Anterior cingulate cortex (tissue), 58 donors: ENCODE measurements at places on chromosomes 6 and 20.

DNA sequence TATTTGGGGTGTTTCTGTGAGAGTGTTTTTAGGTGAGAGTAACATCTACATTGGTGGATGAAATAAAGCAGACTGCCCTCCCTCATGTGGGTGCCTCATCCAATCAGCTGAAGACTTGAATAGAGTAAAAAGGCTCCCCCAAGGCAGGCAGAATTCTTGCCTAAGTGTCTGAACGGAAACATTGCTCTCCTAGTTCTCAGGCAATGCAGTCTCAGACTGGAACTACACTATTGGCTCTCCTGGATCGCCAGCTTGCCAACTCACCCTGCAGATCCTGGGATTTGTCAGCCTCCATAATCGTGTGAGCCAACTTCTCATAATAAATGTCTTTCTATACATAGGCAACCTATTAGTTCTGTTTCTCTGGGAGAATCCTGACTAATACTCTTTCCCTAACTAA is 5.5 kb upstream of the TMEM170B start:
- DNase-seq, result no peak

- DNase-seq, result no peak
Observed at GRCh38 chr20:23393996-23394775, 27.1 kb downstream of the NAPB start.

DNA sequence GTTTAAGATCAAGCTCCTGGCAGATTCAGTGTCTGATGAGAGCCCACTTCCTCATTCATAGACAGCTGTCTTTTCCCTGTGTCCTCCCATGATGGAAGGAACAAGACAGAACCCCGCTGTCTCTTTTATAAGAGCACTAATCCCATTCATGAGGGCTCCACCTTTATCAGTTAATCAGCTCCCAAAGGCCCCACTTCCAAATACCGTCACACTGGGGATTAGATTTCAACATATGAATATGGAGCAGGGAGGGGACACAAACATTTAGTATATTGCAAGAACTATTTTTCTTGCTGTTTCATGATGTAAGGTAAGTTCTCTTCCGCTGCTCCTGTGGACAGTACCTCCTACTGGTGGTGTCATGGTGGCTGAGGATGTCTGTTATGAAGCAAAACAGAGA is 158.3 kb upstream of the IRAK1BP1 start:
- DNase-seq, result no peak

- DNase-seq, result no peak
Observed at GRCh38 chr20:24102290-24102689, 113.7 kb upstream of the GGTLC1 start.

GRCh38 chr6:132648356-132648755 is 10.6 kb downstream of the TAAR1 start:
- DNase-seq, result no peak

DNA sequence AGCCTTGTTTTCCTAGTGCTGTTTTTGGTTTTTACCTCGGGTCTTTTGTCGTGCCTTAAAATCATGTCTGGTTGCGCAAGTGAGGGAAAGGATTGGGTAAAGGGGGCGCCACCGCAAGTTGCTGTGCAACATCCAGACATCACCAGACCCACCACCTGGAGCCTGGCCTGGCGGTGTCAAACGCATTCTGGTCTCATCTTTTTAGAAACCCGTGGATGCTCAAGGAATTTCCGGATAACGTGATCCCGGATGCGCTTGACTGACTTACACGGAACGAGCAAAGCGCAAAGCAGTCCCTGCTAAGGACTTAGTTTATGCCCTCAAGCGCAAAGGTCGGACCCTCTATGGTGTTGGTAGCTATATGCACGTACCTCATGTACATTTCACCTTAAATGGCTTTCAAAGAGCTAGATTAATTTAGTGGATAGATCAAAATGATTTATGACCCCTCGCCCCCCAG is 105.2 kb downstream of the OR2B2 start:
- DNase-seq, result no peak

DNA sequence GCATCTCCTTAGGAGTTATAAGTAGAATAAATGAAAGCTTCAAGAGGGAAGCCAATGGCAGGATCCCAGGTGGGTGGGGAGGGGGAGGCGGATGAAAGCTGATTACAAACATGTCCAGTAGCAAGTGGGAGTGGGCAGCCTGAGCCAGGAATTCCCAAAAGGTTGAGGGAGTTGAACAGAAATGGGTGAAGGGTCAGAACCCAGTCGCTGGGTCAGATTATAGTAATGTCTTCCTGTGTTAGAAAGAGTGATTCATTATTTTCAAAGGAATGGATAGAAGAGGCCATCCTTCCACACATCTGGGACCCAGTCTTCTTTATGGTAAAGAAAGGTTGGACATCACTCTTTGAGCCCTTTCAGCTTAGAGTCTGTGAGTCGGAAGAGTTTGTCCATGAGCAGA is 41.0 kb upstream of the FAM50B start:
- no peak for DNase-seq

DNA sequence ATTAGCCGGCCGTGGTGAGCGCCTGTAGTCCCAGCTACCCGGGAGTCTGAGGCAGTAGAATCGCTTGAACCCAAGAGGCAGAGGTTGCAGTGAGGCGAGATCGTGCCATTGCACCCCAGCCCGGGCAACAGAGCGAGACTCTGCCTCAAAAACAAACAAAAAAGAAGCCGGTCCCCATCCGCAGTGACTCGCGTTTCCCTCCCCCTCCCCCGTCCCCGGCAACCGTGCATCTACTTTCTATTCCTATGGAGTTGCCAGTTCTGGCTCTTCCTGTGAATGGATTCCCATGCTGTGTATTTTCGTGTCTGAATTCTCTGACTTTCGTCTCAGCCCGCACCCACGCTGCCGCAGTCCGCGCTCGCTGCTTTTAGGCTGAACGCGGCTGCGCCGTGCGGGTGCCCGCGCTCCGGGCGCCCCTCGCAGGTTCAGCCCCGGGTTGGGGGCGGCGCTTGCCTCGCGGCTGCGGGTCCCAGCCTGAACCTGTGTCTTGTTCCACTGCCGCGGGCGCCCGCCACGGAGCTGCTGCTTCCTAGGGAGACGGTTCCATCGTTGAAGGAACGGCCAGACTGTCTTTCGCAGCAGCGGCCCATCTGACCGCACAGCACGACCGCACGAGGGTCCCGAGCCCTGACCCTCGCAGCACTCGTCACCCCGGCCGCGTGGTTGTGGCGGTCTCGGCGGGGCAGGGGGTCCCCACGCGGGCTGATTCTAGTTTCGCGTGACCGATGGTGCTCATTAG is 1.1 kb upstream of the MRGBP start:
- DNase-seq, result peak; percentile 58

DNA sequence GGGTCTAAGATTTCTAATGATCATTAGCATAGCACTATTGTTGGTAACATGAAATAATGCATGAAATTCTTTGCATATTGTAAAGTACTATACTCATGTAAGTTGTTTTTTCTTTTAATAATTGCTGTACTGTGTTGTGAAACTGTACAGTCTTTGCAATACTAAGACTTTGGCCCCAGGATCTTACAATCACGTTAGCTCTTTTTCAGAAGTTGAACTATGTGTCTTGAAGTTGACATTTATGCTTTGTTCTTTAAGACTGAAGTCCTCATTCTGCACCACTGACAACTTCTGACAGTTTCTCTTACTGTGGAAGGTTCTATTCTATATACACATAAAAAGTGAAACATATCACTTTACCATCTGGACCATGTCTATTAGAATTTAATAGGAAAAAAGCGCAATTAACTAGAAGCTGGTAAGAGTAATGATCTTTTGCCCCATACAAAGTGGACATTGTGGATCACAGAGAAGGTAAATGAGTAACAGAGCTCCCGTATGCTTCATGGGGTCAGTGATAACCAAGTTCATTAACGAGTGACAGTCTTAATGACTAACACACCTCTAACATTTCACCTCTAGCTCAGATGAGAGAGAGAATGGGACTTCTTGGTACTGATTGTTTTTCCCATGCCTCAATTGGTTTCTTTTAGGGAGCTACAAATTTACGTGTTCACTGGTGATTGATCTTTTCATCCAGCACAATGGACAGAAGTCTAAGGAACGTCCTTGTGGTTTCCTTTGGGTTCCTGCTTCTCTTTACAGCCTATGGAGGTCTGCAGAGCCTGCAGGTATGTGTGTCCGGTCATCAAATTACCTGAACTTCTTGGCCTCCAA is at the start of gene UNC93A:
Gene UNC93A (plus strand): TSS at position 530 of the 837 bp plus-strand sequence. CDS start 175 bp downstream, at position 705.
- no peak for DNase-seq

GRCh38 chr6:33878562-33878961 is 74.8 kb upstream of the MLN start:
- no peak for DNase-seq

GRCh38 chr20:37912874-37913273 is 9.9 kb downstream of the VSTM2L start:
- DNase-seq, result no peak

DNA sequence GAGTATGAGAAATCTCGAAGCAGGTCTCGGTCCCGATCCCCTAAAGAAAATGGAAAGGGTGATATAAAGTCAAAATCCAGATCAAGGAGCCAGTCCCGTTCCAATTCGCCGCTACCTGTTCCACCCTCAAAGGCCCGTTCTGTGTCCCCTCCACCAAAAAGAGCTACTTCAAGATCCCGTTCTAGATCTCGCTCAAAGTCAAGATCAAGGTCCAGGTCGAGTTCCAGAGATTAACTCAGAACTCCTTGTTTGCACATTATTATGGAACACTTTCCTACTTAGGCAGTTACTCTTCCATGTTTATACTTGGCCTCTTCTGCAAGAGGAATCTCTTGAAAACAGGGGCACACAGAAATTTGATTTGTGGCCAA is 3.1 kb downstream of the SRSF6 start:
- no peak for DNase-seq

DNA sequence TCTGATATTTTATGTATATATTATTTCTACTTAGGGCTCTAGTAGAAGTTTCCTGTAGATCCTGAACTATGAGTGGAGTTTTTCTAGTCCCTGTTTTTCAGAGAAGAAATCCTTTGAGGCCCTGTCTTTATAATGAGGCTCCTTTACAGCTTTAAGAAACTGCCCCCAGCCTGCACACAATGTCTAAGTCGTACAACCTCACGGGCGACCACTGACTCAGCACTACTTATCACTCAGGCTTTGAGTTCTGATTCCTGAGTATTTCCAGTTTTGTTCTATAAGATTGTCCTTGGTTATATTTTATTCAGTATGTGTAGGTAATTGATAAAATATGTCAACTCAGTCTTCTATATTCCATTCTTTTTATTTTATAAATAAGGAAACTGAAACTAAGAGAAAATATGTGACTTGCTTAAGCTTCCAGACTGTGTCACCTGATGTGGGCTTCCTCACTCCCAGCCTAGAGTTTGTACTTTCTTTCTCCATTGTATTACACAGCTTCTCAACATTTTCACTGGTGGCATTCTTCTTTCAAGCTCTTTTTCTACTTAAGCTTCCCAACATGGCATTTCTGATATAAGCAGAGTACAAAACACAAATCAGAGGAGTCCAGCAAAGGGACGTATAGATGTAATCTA is 167.0 kb downstream of the TBX18 start:
- DNase-seq, result no peak

- DNase-seq, result no peak
Observed at GRCh38 chr6:14381829-14382677, 264.5 kb downstream of the CD83 start.

DNA sequence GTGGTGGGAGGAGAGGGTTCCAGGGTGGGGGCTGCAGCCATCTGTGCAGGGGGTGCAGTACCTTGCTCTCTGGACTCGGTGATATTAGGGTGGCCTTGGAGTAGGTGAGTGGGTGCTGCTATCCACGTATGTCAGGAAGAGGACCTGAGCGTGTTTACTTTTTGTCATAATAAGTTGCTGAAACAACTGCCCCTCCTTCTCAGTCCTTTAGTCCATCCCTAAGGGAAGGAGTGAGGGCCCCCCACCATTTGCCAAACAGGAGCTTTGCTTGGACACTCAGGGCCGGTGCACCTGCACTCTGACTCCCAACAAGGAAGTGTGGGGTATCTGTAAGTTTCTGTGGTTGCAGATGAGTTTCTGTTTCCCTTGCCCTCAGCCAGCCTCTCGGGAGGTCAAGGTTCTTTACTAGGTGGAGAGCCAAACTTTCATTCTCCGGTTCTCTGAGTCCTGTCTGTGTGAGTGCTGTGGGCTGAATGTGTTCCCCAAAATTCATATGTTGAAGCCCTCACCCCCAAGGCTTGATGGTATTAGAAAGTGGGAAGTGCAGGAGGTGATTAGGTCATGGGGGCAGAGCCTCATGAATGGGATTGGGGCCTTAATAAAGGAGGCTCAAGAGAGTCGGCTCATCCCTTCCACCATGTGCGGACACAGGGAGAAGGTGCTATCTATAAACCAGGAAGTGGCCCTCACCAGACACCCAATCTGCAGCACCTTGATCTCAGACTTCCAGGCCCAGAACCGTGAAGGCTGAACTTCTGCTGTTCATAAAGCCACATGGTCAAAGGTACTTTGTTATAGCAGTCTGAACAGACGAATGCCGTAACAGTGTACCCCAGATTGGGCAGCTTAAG is 19.6 kb upstream of the CCR6 start:
- DNase-seq, result no peak

GRCh38 chr6:13463941-13464340 is 23.5 kb downstream of the GFOD1 start:
- no peak for DNase-seq

DNA sequence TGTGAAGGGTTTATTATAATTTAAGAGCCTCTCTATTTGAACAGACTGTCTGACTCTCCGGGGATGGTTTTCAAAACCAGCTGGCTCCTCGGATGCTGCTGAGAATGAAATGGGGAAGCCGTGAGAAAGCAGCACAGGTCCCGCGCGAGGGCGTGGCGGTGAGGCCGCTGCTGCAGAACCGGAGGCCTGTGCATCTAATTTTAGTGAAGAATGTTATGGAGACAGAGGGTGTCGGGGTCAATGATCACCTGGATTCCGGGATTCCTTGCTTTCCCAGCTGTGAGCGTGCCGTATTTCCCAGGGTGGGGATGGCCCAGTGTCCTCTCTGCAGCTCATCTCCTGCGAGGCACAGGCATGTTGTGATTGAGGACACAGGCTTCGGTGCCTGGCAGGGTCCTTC is 348.0 kb downstream of the CDH4 start:
- no peak for DNase-seq

- no peak for DNase-seq
Observed at GRCh38 chr6:149138089-149138488, 179.4 kb upstream of the TAB2 start.

- no peak for DNase-seq
Observed at GRCh38 chr20:25280051-25280573, 32.2 kb downstream of the PYGB start.

- peak; percentile 79 for DNase-seq
Observed at GRCh38 chr6:26158076-26158580, 70.9 kb downstream of the HFE start.

- no peak for DNase-seq
Observed at GRCh38 chr6:1146500-1146899, 165.4 kb upstream of the FOXQ1 start.

- no peak for DNase-seq
Observed at GRCh38 chr20:13028001-13028400, 19.2 kb downstream of the SPTLC3 start.

- DNase-seq, result no peak
Observed at GRCh38 chr6:2433266-2433665, 187.9 kb upstream of the GMDS start.
